Inflammatory macrophage treated with lipopolysaccharide for 4 hours (primary cell): ENCODE measurements at places on chromosomes 1 and 21.

DNA sequence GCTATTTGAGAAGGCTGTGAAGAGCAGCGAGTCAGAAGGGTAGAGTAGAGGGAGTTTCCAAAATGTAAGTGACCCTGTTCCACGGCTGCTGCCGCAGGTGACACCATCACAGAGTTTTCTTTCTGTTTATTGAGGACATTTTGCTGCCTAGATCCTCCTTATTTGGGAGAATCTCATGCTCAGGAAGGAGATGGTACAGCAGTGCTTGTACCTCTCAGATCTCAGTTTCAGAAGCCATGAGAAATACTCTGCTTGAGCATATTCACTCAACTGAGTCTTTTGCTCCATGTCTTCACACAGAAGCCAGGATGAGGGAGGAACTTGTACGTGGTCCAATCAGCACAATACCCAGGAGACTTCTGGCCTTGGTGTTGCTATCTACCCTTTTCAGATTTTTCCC, 1.6 kb downstream of the LCE7A start:
- DNase-seq, result no peak

DNA sequence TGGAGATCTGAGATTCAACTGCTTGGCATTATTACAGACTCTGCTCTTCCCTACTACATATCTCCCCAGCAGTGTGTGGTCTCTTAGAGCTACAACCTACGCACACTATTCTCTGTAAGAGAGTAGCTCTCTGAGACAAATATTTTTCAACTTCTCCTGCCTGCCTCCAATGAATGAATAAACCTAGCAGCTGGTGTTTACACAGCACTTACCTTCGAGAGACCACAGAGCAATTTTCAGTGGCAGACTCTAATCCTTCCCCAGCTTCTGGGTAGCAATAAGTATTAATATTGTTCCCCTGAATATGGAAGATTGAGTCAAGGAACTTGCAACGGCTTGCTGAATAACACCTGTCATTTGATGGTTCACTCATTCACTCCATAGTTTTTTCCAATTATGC, 350.9 kb upstream of the SPAG17 start:
- DNase-seq, result no peak

GRCh38 chr1:244137725-244138124, 86.6 kb downstream of the ZBTB18 start:
- DNase-seq, result no peak

DNA sequence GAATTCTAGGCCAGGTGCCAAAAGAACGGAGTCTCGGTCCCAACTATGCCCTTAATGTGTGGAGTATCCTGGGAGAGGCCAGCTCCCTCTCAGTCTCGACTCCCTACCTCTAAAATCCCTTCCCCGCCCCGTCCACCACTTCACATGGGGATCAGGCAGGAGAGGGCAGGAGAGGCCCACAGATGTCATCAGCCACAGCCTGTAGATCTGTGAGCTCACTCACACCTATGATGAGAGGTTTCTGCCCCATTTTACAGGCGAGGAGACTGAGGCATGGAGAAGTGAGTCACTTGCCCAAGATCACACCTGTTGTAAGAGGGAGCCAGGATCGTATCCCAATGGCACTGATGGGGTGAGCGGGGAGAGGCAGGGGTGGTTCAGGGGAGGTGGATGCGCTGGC, 20.4 kb upstream of the EPHA8 start:
- DNase-seq, result no peak

GRCh38 chr1:9207715-9208114, 26.9 kb upstream of the H6PD start:
- DNase-seq, result no peak

- DNase-seq, result no peak
Observed at GRCh38 chr1:57544345-57544744, 120.5 kb upstream of the DAB1 start.

DNA sequence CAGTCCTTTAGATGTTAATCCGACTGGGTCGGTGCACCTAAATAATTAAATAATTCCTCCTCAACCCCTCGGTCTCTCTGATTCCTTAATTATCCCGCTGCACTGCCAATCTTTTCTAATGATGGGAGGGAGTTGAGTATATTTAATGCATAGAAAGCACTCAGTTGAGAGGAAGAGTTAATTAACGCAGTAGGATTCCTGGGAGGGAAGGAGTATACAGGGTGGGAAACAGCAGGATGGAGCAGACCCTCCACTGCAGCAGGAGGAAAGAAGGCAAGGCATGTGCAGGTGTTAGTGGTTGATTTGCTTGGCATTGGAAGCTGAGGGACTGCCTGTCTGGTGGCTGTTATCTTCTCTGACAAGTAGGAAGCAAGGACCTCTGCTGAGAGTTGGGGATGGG, 9.9 kb upstream of the REN start:
- DNase-seq, result no peak

DNA sequence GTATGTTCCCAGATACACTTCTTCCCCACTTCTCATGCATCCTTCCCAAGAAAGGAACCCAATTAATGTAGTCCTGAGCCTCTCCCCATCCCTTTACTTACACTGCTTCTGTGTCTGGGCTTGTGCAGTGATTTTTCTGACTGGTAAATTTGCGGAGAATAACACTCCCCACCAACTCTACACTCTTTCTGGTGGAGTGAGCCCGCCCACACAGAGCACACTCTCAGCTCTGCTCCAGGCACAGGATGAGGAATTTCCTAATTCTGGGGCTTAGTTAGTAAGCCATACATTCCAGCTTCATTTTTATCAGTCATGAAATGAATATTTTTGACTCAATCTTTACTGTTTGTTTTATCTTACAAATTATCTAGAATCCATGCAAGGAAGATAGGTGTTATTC, 38.6 kb downstream of the FMO4 start:
- DNase-seq, result no peak

GRCh38 chr1:31625561-31626222, 8.2 kb downstream of the HCRTR1 start:
- DNase-seq, result peak; percentile 60

GRCh38 chr1:209609791-209610630, 26.5 kb downstream of the CAMK1G start:
- no peak for DNase-seq

GRCh38 chr1:178055779-178056471, 38.0 kb upstream of the RASAL2 start:
- DNase-seq, result peak; percentile 83

DNA sequence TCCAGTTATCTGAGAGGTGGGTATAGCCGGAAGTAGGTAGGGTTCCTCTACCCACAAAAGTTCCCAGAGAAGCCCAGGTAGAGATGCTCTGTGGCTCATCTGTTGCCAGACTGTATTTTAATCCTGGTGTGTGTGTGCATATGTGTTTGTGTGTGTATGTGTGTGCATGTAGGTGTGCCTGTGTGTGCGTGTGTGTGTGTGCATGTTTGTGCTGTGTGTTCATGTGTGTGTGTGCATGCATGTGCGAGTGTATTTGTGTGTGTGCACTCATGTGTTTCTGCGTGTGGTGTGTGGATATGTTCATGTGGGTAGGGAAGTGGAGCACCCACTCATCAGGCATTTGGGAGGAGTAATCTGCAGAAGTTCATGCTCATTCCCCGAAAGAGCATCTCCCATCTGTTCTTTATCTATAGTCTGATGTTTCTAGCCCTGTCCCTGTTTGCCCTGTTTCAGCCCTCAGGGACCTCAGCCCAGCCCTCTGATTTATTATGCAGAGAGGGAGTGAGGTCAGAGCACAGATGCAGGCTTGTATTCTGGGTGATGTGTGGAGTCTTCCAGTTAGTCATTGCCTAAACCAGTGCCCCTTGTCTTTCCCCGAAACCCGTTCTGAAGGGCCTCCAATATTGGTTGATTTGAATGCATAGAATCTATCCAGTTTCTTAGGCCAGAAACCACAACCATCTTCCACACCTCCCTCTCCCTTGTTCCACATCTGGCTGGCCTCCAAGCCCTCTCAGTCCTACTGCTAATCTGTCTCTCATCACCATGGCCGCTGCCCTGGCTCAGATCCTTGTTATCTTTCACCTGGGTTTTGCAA, 69.1 kb downstream of the DISC1 start:
- DNase-seq, result no peak

DNA sequence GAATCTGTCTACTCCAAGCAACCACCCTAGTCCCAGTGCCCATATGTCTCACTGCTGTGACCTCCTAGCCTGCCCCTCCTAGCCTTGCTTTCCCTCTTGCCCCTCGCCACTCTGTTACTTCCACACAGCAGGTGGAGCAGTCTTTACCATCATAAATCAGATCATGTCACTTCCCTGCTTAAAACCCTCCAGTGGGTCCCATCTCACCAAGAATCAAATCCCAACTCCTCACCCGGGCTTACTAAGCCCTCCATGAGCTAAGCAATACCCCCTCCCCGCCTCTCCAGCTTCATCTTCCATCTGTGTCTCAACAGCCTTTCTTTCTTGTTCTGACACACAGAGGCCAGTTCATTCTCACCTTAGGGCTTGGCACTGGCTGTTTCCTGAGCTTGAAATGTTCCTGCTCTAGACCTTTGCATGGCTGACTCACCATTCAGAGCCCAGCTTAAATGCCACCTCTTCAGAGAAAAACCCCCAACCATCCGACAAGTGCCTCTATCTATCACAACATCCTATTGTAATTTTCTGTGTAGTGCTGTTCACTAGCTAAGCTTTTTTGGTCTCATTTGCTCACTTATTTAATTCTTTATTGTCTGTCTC, 22.3 kb downstream of the KNCN start:
- no peak for DNase-seq

DNA sequence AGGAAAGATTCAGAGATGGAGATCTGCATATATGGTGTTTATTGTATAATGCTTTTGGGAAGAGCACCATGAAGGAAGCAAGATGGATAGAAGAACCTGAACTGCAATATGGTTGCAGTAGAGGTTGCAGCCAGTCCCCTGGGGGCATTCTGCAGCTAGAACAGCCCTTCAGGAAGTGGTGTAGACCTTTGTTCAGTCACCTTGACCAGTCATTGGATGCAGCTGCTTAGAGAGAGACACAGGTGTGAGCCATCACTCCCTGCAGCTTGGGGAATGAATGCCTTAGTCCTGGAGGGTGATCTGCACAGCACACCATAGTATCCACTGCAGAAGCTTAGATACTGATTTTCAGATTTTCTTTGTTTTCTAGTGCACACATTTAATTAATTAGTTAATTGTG, 42.3 kb downstream of the NEK7 start:
- no peak for DNase-seq

GRCh38 chr1:68953311-68953710, 456.4 kb upstream of the DEPDC1 start:
- DNase-seq, result no peak

GRCh38 chr1:98005326-98006010, 84.6 kb upstream of the DPYD start:
- DNase-seq, result no peak

- DNase-seq, result peak; percentile 14
Observed at GRCh38 chr1:196180847-196181593, 427.2 kb downstream of the KCNT2 start.

DNA sequence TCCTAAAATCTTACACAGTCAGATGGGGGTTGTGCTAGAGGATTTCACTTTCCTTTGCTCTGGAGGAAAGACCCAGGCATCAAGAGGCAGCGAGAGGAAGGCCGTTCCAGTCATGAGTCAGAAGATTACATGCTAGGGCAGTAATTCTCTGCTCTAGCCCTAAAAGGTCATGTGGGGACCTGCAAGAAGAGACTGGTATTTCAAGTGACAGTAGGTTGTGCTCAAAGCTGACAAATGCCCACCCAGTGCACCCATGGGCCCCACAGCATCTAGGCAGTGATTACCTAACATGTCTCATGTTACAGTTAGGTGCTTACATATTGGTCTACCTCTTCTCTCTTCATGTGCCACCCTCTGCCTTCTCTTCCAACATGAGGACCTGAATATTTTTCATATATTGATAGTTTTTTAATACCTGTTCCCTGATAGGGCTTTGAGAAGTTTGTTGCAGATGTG, 99.7 kb upstream of the BEND5 start:
- peak; percentile 4 for DNase-seq

DNA sequence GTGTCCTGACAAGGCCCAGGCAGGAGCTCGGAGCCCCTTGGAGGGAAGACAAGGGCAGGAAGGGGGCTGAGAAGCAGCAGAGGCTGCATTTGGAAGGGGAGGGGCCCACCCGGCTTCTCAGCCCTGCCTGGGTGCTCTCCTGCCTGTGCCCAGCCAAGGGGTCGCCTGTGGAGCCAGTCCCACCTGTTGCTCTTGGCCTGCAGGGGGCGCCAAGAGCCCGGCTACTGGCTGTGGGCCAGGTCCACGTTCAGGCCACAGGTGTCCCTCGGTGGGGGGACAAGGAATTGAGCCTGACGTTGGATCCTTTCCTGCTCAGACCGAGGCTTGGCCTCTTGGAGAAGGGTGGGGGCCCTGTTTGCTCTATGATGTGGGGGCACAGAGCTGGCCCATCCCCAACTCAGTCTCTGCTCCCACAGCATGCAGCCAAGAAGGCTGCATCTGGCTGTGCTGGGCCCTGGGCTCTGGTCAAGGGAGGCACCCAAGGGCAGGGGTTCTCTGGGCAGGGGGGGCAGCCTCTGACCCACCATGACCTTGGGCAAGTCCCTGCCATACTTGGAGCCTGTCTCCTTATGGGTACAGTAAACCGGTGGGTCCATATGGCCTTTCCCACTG, 10.9 kb downstream of the WNT4 start:
- peak; percentile 29 for DNase-seq

GRCh38 chr1:89865498-89866382, 44.9 kb downstream of the LRRC8D start:
- DNase-seq, result no peak

DNA sequence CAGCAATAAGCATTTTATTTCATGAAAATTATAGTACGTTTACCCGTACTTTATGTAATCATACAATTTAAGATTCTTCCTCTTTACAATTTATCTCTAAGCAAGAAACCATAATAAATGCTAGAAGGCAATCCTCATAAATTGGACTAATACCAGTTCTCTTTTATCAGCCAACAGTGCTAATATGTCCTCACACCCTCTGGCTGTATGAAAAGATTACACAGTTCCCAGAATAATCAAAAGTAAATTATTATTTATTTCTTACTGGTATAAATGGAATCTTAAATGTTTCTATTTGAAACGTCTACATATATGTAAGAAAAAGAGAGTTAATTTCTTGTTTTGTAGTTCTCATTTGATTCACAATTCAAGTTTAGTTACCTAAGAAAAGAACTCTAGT, 3.1 kb upstream of the CDKN2C start:
- DNase-seq, result no peak
